Right hindlimb (tissue), 1 donor: ENCODE measurements at places on chromosomes 5 and 9.

DNA sequence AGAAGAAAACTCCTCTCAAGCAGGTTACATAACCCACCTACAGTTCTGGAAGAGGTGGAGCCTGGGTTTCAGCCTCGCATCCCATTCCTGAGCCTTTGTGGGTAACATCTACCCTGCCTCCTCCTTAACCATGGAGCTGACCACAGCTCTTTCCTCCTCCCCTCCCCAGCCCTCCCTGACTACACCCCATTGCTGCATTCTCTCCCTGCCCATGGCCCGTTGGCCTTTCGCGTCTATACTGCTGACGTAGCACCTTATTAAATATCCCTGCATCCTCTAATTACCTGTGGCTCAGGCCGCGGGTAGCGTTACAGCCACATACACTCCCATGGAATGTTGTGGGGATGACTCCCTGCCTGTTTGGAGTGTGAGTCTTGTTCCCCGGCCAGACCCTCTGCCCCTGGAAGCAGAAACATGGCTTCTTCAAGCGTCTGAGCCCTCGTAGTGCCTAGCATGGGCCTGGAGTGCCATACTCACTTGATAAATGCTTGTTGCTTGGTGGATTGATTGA, 72.8 kb downstream of the WWC1 start:
- no peak for DNase-seq

DNA sequence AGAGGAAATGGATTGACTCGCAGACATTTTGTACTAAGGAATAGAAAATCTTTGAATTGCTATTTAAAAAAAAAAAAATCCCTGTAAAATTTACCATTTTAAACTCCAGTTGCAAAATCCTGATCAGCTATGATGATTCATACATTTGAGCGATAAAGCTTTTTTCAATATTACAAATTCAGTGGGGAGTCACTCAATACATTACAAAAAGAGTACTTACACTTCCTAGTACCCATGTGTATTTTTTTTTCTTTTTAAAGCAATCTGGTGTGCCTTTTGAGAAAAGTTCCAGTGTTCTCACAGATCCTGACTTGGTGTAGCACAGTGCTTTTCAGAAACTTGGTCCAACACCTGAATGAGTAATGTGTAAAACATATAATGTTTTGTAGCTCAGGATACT, 54.3 kb downstream of the PIK3R1 start:
- DNase-seq, result no peak

- no peak for DNase-seq
Measured at GRCh38 chr5:125311743-125312142, 565.3 kb upstream of the ZNF608 start.

GRCh38 chr5:126354012-126354857, 69.0 kb upstream of the GRAMD2B start:
- DNase-seq, result no peak

DNA sequence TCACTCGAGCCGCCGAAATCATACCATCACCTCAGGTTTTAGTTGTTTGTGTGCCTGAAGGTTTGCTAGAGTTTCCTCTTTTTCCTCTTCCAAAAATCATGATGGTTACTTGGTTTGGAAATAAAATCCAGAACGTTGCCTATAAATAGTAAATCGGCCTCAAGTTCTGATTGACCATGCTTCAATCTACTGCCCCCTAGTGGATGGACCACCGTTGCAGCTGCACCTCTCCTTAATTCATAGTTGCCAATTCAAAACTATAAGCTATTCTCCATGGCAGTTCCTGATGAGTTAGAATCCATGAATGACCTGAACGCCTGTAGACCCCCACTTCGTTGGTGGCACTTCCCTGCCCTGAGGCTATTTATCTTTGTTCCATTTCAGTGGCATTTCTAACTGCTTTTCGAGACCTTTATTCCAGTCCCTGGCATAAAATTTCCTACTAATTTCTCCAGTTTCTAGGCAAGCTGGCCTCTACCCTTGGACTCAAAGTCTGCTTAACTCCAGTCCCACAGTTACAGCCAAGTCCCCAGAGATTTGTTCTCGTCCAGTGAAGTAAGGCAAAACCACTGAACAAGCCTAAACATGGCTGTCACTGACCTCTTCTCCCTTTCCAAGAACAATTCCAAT, 422.6 kb downstream of the EFNA5 start:
- DNase-seq, result peak; percentile 28

GRCh38 chr9:6584881-6585597, 60.5 kb downstream of the GLDC start:
- no peak for DNase-seq

- DNase-seq, result no peak
Measured at GRCh38 chr9:132472599-132472998, 62.6 kb downstream of the CFAP77 start.
